ENCODE measurements at places on chromosomes 4 and X.

DNA sequence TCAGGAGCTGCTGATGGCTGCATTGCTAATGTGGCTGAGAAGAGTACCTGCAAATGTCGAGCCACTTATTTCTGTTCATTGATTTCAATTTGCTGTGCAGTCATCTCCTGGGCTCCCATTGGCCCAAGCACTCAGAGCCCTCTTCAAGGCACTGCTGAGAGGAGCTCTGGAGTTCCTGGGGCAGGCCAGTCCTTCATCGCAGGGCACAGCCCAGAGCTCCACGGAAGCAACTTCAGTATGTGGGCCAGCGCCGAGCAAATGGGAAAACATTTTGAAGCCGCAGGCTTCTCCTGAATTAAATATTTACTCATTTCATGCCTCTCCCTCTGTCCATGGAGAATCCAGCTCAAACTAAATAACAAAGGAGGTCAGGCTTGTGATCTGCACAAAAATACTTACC lies 383.3 kb downstream of the BCOR start:
- DNase-seq = no peak

DNA sequence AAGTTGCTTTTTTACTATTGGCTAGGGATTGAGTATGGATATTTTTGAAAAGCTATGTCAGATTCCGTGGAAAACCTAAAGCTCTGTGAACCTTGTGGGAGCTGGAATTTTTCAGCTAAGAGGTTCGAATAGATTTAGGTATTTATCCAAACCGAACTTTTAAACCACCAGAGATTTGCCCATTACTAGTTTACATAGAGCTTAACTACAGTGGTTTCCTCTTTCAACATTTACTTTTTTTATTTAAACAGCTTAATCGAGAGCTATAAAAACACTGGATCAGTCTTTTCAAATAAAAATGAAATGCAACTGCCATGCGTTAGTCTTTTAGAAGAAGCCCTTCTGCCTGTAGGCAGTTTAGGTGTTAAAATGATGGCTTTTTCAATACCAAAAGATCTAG lies 377.0 kb downstream of the RPA4 start:
- no peak for DNase-seq

- no peak for DNase-seq
Observed at GRCh38 chrX:29348288-29348687, 761.0 kb downstream of the IL1RAPL1 start.

DNA sequence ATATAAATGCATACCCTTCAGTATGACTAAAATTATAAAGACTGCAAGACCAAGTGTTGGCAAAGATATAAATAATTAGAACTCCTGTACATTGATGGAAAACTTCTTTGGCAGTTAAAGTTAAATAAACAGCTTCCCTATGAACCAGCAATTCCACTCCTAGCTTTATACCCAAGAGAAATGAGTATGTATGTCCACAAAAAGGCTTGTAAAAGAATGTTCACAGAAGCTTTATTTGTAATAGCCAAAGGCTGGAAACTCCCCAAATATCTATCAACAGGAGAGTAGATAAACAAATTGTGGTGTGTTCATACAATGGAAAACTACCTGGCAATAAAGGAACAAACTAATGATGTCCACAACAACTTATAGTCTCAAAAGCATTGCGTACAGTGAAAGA lies 184.8 kb downstream of the AMELX start:
- DNase-seq = no peak

DNA sequence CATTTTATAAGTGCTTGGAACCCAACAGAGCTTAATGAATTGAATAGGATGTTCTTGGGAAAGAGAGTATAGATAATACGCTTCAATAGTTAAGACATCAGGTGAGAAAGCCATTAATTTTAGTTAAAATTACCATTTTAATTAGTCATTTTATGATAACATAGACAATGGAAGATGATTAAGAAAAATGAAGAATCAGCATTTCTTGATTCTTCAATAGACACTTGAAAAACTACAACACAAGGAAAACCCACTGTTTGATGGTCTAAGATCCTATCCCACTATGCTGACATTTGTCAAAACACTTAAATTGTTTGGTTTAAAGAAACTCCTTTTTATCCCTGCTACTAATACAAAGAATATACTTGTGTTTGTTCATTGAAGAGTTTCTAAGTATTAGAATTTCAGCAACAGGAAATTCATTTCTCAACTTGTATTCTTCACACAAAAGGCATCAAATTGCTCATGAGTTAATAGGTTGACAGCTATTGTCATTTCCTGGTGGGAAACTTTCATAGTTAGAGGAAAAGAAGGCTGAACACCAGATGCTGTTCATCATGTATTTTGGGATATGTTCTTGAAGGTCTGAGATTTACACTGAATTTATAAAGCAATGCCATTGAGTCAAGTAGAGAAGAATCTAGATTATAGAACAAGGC lies 9.6 kb upstream of the CXCL2 start:
- DNase-seq = no peak

Measured in H9 (cell line).